ENCODE measurements at places on chromosomes 2 and 18. TPM values are rescaled to one million over a fixed set of nuclear protein-coding genes. Genes with fewer than 3 reads are reported as not detected.
A peak's percentile ranks its signal among the peaks of the same experiment; 100 is the strongest.

GRCh38 chr2:19838616-19839015 lies 63.2 kb downstream of the TTC32 start:
- no peak overlapping the region for H3K4me3 ChIP-seq
- DNase-seq, result no peak
- no peaks in the 10 kb centered on the region for H3K36me3 ChIP-seq
- no peaks in the 10 kb centered on the region for H3K27me3 ChIP-seq
- no peaks in the 10 kb centered on the region for H3K4me1 ChIP-seq
- no peak overlapping the region for H3K27ac ChIP-seq

DNA sequence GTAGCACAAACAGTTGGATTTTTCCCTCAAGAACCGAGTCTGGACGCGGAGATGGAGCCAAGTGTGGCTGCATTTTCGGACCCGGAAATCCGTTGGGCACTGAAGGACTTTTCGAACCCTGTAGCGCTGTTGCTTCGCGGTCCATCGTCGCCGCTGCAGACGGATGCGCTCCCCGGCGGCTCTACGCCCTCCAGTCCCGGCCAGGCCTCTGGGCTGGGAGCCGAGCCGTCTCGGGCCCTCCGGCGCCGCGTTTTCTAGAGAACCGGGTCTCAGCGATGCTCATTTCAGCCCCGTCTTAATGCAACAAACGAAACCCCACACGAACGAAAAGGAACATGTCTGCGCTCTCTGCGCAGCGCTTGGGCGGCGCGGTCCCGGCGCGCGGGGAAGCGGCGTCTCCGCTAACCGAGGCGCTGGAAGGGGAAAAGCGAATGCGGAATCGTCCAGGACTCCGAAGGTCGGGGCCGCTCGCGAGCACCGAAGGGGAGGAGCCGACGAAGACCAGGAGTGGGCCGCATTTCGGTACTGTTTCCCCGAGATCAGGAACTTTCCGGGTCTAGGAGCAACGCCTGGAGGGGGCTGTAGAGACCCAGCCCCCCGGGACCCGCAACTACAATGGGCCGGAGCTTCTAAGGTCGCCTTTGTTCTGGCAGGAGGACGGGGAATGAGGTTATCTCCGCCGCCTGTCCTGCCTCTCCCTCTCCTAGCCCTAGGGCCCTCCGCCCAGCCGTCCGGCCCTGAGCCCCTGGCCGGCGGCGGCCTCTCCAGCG lies 3.2 kb downstream of the EMX1 start:
- DNase-seq, result peak; percentile 51
- no peak overlapping the region for H3K27ac ChIP-seq
- peaks cover 100% of the 10 kb centered on the region for H3K27me3 ChIP-seq
- no peaks in the 10 kb centered on the region for H3K36me3 ChIP-seq

- H3K4me1 ChIP-seq, result no peaks in the 10 kb centered on the region
- no peaks in the 10 kb centered on the region for H3K27me3 ChIP-seq
- no peaks in the 10 kb centered on the region for H3K36me3 ChIP-seq
- H3K27ac ChIP-seq, result no peak overlapping the region
These were observed 99.4 kb upstream of the EPHA4 start for GRCh38 chr2:221671515-221671914.

- no peaks in the 10 kb centered on the region for H3K27me3 ChIP-seq
- H3K36me3 ChIP-seq, result no peaks in the 10 kb centered on the region
- no peak overlapping the region for H3K27ac ChIP-seq
These were observed 647.6 kb upstream of the PKDCC start for GRCh38 chr2:41400088-41400665.

DNA sequence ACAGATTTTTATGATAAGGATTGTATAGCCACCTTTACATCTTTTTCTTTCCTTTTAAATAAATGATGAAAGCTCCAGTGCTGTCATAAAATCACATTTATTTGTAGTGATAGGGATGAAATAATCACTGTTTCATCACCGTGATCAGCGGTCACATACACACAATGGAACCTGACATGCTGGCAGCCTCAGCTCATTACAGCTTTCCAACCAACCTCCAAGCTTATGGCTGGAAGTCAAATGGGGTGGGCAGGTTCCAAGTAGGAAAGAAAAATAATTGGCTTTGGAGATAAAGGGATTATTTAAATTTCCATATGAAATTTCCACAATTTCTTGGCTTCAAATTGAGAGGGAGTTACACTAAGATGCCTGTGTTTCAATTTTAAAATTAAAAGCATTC lies 251.3 kb downstream of the PLCL1 start:
- H3K36me3 ChIP-seq, result no peaks in the 10 kb centered on the region
- H3K4me3 ChIP-seq, result no peak overlapping the region
- no peaks in the 10 kb centered on the region for H3K27me3 ChIP-seq
- no peak for DNase-seq

DNA sequence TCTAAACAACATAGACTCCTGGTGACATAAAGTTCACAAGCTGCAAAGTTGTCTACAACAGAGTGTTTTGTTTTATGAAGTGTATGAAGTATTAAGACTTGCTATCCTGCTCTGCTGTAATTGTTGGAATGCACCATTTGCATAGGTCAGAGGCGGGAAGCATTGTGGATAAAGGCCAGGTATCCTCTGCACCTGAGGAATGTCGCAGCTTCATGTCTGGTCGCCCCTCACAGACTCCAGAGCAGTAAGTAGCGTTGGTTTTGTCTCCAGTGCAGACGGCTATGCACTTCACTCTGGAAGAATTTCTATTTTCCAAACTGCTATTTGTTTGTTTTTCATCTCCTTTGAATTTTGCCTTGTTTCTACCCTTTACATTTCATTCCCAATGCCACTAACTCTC lies 63.1 kb downstream of the UNC80 start:
- no peak overlapping the region for H3K4me3 ChIP-seq
- no peak overlapping the region for H3K27ac ChIP-seq
- peaks cover 2% of the 10 kb centered on the region for H3K27me3 ChIP-seq
- no peak for DNase-seq

GRCh38 chr18:46820863-46821262 lies 64.0 kb upstream of the ST8SIA5 start:
- no peaks in the 10 kb centered on the region for H3K4me1 ChIP-seq
- H3K27me3 ChIP-seq, result no peaks in the 10 kb centered on the region
- H3K27ac ChIP-seq, result no peak overlapping the region
- no peak overlapping the region for H3K4me3 ChIP-seq
- DNase-seq, result no peak

GRCh38 chr18:54948350-54948837 lies 10.9 kb downstream of the CCDC68 start:
- H3K4me3 ChIP-seq, result no peak overlapping the region
- no peaks in the 10 kb centered on the region for H3K36me3 ChIP-seq
- H3K4me1 ChIP-seq, result peaks cover 5% of the 10 kb centered on the region
- H3K27ac ChIP-seq, result no peak overlapping the region

GRCh38 chr2:238231251-238231793 lies 8.5 kb downstream of the HES6 start:
- H3K4me3 ChIP-seq, result peak overlapping the region; percentile 53
- H3K36me3 ChIP-seq, result no peaks in the 10 kb centered on the region

GRCh38 chr2:59004621-59005020 lies 763.5 kb upstream of the FANCL start:
- H3K36me3 ChIP-seq, result no peaks in the 10 kb centered on the region
- H3K4me3 ChIP-seq, result no peak overlapping the region
- no peak for DNase-seq

GRCh38 chr18:58787536-58788149 lies 77.0 kb upstream of the ZNF532 start:
- DNase-seq, result no peak
- H3K4me3 ChIP-seq, result no peak overlapping the region
- no peaks in the 10 kb centered on the region for H3K36me3 ChIP-seq

GRCh38 chr2:85034158-85034557 lies 63.2 kb downstream of the KCMF1 start:
- H3K36me3 ChIP-seq, result peaks cover 48% of the 10 kb centered on the region
- H3K4me1 ChIP-seq, result no peaks in the 10 kb centered on the region
- DNase-seq, result no peak
- H3K27ac ChIP-seq, result no peak overlapping the region
- H3K27me3 ChIP-seq, result no peaks in the 10 kb centered on the region

GRCh38 chr2:148273158-148273691 lies 252.3 kb downstream of the MBD5 start:
- H3K27me3 ChIP-seq, result no peaks in the 10 kb centered on the region
- no peak overlapping the region for H3K27ac ChIP-seq
- DNase-seq, result no peak

DNA sequence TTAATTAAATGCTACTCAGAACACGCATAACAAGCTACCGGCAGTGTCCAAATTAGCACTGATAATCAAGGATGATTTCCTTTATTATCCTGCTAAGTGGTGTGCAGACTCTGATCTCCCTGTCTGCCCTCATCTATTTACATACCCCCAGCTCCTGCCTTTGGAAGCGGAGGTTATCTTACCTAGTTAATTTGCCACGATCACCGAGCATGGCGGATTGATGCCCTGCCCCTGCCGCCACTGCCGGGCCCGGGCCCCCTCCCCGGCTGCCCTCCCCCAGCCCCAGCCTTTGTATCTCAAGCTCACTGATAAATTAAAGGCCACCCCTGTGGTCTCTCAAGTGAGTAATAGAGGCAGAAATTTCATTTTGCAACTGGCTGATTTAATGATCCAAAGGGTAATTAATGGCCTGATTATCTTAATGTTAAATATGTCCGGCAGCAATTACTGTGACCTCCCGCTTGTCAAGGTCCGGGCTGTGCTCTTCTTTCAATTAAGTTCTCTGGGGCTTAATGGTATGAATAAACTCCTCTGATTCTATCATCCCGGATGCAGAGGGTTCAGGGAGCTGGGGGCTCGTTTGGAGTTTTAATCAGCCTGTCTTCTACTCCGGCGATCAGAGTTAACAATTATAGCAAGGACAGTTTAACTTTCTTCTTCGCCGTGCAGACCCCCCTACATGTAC lies 113.4 kb downstream of the GBX2 start:
- peaks cover 15% of the 10 kb centered on the region for H3K4me1 ChIP-seq
- H3K27ac ChIP-seq, result no peak overlapping the region
- peaks cover 16% of the 10 kb centered on the region for H3K36me3 ChIP-seq
- H3K27me3 ChIP-seq, result no peaks in the 10 kb centered on the region
- DNase-seq, result no peak

DNA sequence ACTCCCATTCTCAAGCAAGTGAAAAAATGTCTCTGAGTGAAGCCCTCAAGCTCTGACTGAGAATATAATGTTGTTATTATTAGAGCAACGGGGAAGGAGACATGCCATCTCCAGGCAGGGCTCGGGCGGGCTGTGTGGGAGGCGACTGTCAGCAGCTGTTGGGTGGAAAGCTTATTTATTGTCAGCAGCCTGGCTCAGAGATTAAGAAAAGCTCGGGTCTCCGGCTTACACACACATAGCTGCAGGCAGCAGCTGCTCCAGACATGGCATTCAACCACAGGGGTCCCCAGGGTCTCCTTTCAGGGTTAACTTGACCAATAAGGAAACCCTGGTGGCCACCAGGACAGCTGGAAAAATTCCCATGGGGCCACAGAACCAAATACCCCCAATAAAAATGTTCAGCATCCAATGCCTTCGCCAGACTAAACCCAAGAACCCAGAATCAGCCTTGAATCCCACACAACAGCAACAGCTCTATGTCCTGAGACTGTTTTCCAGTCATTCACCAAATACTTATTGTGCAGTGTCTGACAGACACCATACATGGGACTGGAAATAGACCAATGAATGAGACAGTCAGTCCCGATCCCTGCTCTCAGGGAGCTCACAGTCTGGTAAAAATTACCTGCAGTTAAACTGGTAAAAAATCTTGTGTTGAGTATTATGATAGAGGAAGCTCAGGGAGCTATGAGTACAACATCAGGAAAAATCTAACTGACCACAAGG lies 70.5 kb upstream of the RTN4 start:
- no peak overlapping the region for H3K4me3 ChIP-seq
- H3K27me3 ChIP-seq, result no peaks in the 10 kb centered on the region
- H3K36me3 ChIP-seq, result no peaks in the 10 kb centered on the region

- H3K36me3 ChIP-seq, result no peaks in the 10 kb centered on the region
- no peak overlapping the region for H3K27ac ChIP-seq
- H3K4me1 ChIP-seq, result no peaks in the 10 kb centered on the region
- DNase-seq, result no peak
- H3K27me3 ChIP-seq, result no peaks in the 10 kb centered on the region
- no peak overlapping the region for H3K4me3 ChIP-seq
These were observed 1377.6 kb upstream of the PIK3C3 start for GRCh38 chr18:40577239-40577980.

GRCh38 chr18:80109676-80110078 lies 615 bp downstream of the ADNP2 start:
- no peaks in the 10 kb centered on the region for H3K36me3 ChIP-seq
- H3K4me3 ChIP-seq, result peak overlapping the region; percentile 87
- DNase-seq, result peak; percentile 77
- H3K27ac ChIP-seq, result peak overlapping the region; percentile 97

The DTNA gene
- 4.8 TPM for total RNA-seq

The INHA gene
- 1.5 TPM for total RNA-seq

The LHCGR gene
- total RNA-seq, result not detected

The STPG4 gene
- 0.49 TPM for total RNA-seq

The CDH19 gene
- 3.8 TPM for total RNA-seq

The FECH gene
- total RNA-seq, result 22.8 TPM

The CRYBA2 gene
- total RNA-seq, result not detected

The TRIM54 gene
- total RNA-seq, result not detected
